ENCODE measurements at places on chromosomes 5 and 9.
A peak's percentile ranks its signal among the peaks of the same experiment; 100 is the strongest.

DNA sequence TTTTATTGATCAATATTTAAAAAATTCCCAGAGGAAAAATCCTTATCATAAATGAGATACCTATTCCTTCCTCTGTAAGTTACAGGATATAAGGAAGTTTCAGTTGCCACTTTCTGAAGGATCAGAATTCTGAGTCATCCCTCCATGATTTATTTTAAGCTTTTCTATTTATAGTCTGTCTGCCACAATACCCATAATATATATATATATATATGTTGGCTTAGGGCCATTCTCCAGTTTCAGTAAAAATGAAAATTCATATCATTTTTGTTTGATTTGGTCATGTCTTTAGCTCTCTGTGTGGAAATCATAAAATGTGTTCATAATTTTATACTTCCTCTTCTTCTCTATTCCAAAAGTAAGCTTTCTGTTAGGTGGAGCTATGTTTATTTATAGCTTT, 215.8 kb upstream of the CYLC2 start:
- no peaks in the 10 kb centered on the region for H3K36me3 ChIP-seq
- H3K4me1 ChIP-seq = no peaks in the 10 kb centered on the region
- no peak for DNase-seq
- no peaks in the 10 kb centered on the region for H3K27me3 ChIP-seq

GRCh38 chr5:180104168-180104530, 32.6 kb upstream of the RNF130 start:
- no peak overlapping the region for H3K27ac ChIP-seq
- DNase-seq = no peak
- peaks cover 35% of the 10 kb centered on the region for H3K27me3 ChIP-seq
- H3K4me1 ChIP-seq = no peaks in the 10 kb centered on the region

- H3K4me1 ChIP-seq = no peaks in the 10 kb centered on the region
- no peak within 1 kb of the TSS for H3K4me3 ChIP-seq
These were observed at the start of gene HSD17B3 for GRCh38 chr9:96302021-96302420. Gene HSD17B3 (minus strand): TSS chr9:96302176. CDS start chr9:96302104, 72 bp downstream.

GRCh38 chr5:38189081-38189504, 69.3 kb upstream of the EGFLAM start:
- H3K27ac ChIP-seq = no peak overlapping the region
- H3K27me3 ChIP-seq = no peaks in the 10 kb centered on the region
- DNase-seq = peak; percentile 26
- H3K4me1 ChIP-seq = peaks cover 57% of the 10 kb centered on the region
- no peaks in the 10 kb centered on the region for H3K36me3 ChIP-seq

DNA sequence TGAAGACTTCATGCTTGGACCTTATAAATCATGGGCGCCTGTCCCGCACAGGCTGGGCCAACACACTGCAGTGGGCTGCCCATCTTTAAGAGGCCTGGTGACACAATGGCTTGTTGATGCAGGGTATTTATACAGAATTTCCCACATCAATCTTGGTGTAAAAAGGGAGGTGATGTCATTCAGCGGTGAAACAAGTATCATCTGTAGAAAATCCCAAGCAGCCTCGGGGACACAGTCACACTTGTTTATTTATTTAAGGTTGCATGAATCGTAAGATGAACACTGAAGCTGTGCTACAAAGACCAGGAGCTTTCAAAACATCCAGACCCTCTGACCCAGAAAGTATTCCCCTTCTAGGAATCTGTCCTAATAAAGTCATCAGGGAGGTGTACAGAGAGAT, 40.5 kb downstream of the SMIM23 start:
- no peak overlapping the region for H3K27ac ChIP-seq
- no peaks in the 10 kb centered on the region for H3K4me1 ChIP-seq
- no peaks in the 10 kb centered on the region for H3K36me3 ChIP-seq
- H3K27me3 ChIP-seq = no peaks in the 10 kb centered on the region
- no peak overlapping the region for H3K4me3 ChIP-seq

All from HepG2 (cell line).